NCI-H1694 (cell line): ENCODE measurements at places on chromosomes 1 and 21.

- no peak for DNase-seq
Measured at GRCh38 chr1:205701891-205702290, 21.6 kb upstream of the SLC45A3 start.

- DNase-seq: no peak
Measured at GRCh38 chr1:63651161-63651701, 58.0 kb downstream of the PGM1 start.

GRCh38 chr1:180837020-180837419, 75.7 kb upstream of the KIAA1614 start:
- no peak for DNase-seq

GRCh38 chr21:21373969-21374368, 375.8 kb downstream of the NCAM2 start:
- DNase-seq: no peak

DNA sequence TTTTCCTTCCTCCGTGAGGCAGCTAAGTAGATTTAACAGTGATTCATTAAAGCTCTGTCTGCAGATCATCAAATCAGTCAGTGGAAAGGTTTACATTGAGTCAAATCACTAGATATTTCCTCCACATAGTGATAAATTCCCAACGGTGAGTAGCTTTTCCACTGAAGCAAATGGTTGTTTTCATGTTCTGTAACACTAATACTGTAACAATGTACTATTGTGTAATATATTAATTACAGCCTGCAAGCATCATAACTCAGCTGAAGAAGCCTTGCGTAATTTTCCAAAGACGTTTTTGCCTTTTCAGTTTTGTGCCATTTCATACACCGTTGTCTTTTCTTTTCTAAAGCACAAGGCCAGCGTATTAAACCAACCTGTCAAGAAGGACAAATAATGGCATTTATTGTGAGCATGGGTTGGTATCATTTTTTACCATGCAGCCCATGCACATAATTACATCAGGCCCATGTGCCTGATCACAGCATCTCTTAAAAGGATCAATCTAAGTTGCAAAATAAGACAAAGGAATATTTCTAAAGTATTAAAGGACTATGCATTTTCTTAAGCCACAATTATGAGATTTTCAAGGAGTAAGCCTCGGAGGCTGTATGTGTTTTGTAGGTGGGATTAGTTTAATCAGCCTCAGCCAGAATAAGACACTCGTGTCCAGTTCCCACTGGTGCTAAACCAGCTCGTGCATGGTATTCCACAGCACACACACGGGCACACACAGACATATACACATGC, 16.7 kb upstream of the PDE9A start:
- no peak for DNase-seq

GRCh38 chr1:202323731-202324130, 18.0 kb downstream of the UBE2T start:
- DNase-seq: no peak

- DNase-seq: no peak
Measured at GRCh38 chr1:200353232-200353631, 56.6 kb downstream of the ZNF281 start.

- no peak for DNase-seq
Measured at GRCh38 chr1:214124281-214124805, 136.6 kb downstream of the PROX1 start.
